ENCODE measurements at places on chromosomes 1 and 21. TPM values are rescaled to one million over a fixed set of nuclear protein-coding genes. Genes with fewer than 3 reads are reported as not detected.

DNA sequence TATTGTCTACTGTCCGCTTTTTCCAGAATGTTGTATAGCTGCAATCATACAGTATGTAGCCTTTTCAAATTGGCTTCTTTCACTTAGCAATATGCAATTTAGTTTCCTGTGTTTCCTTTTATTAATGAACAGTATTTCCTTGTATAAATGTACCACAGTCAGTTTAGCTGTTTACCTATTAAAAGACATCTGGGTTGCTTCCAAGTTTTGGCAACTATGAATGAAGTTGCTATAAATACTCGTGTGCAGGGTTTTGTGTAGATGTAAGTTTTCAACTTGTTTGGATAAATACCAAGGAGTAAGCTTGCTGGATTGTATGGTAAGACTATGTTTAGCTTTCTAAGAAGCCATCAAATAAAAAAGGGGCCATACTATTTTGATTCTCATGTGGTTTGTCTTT, 24.4 kb upstream of the KCNJ6 start:
- no peak for DNase-seq

The G0S2 gene
- total RNA-seq, result 1.4 TPM

GRCh38 chr1:81714636-81715035, 86.1 kb upstream of the ADGRL2 start:
- DNase-seq, result no peak

The TSPAN1 gene
- not detected for total RNA-seq

The LYPD8 gene
- not detected for total RNA-seq

The TEKT2 gene
- total RNA-seq, result 0.35 TPM

All from CD8-positive, alpha-beta T cell (primary cell).